Uterus (tissue), 4 donors: ENCODE measurements at places on chromosomes 3 and 15.
A peak's percentile ranks its signal among the peaks of the same experiment; 100 is the strongest.

DNA sequence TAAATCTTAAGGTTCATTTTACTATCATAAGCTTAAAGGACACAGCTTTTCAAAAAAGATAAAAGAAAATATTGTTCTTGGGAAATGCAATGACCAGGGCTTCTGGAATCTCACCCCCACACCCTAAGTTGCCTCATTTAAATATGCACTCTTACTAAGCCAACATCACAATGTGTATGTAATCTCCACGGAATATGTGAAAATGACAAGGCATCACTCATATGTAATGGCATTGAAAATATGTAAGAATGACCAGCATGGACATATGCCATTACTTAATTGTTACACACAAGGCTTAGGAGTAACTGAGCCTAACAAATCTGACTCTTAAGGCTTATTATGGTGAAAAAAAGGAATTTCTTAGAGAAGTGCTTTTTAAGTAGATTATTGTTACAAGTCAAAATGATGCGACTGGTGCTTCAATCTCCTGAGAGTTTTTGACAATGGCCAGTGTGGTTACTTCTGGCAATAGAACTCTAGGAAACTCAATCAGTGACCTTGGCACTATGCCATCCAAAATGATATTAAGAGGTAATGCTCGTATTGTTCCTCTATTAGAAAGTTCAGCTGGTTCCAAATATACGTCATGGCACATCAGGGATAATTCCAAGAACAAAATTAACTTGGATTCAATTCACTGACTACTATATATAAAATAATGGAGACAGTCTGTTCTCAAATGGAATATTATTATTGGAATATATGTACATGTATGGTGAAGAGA lies 290.0 kb upstream of the PLSCR5 start:
- DNase-seq = no peak

DNA sequence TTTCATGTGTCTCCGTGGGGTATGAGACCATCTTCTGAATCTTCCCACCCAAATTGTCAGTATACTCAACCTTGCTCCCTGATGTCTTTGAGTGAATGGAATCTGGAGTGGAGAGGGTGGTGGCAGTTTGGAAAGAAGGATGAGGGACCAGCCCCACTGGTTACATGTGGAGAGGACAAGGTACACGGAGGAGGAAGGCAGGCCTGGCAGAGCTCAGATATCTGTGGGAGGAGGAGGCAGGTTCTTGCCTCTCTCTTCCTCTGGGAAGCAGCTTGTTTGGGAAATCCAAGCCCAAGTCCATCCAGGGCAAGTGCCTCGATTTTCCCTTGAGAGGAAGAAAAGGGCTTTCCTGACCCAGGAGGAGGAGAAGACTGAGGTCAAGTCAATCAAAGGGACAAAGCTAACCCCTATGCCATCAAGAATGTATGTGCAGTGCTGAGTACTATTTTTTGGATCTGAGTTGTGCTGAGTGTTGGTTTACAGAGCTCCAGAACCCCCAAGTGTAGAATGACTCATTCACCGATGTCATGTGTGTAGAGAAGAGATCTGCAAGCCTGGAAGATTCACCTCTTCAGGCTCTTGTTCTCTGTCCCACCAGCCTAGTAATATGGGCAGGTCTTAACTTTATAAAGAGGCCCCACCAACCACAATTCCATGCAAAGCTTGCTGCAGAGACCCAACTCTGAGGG lies 19.8 kb upstream of the LOXL1 start:
- DNase-seq = no peak

DNA sequence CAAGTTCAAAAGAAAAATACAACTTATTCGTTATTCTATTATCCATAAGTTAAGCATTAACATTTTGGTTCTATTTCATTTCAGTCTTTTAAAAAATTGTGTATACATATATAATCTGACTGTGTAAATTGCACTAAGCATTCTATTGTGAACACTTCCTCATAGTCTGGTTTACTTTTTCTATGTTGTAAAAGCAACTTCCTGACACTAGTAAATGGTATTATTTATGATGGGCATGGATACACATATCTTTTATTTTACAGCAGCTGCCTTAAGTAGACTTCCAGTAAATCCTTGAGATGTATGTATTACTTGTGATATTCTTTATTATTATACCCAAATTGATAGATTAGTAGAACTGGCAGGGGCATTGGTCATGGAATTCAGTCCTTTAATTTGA lies 58.2 kb downstream of the FNDC3B start:
- DNase-seq = no peak

- no peak for DNase-seq
Measured at GRCh38 chr3:5116538-5116937, 5.6 kb upstream of the ARL8B start.

DNA sequence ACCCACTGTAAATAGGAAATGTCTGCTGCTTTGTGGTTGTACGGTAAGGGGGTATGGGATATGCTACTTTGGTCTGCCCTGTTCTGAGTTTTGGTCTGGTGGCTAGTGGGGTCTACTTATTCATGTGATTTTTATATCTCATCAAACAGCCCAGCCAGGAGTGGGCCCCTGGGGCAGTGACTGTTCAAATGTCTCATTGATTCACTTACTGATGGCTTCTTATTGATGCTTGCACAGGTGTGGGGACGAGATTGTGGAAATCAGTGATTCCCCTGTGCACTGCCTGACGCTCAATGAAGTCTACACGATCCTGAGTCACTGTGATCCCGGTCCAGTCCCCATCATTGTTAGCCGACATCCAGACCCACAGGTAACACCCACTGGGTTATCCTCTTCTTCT lies 38.5 kb downstream of the STARD5 start:
- no peak for DNase-seq

DNA sequence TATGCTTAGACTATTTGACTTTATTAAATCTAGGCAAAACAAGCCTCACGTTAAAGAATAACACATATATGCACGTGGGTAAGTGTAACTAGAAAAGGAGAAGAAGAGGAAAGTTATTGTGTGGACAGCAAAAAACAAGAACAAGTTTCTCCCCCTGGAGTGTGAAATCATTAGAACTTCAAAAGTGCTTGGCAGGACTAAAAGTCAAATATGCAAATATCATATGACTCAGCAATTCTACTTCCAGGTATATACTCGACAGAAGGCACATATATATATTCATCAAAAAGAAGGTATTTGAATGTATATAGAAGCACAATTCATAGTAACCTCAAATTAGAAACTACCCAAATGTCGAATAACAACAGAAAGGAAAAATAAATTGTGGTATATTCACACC lies 68.9 kb upstream of the STXBP5L start:
- no peak for DNase-seq

DNA sequence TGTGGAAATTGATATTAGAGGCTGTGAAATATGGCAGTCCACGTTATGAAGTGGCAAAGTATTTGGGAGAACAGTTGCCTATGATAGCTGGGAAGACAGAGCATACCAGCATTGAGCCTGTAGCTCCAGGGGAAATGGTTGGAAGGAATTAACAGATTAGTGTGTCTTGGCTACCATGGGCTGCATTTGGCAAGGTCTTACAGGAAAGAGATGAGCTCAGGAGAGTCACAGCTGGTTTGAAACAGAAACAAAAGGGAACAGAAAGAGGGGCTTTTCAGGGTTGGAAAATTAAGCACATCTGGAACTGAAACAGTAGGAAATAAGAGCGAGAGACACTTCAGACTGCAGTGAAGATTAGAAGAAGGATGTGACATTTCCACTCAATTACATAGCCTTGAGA lies 141.7 kb downstream of the FBLN2 start:
- DNase-seq = no peak

DNA sequence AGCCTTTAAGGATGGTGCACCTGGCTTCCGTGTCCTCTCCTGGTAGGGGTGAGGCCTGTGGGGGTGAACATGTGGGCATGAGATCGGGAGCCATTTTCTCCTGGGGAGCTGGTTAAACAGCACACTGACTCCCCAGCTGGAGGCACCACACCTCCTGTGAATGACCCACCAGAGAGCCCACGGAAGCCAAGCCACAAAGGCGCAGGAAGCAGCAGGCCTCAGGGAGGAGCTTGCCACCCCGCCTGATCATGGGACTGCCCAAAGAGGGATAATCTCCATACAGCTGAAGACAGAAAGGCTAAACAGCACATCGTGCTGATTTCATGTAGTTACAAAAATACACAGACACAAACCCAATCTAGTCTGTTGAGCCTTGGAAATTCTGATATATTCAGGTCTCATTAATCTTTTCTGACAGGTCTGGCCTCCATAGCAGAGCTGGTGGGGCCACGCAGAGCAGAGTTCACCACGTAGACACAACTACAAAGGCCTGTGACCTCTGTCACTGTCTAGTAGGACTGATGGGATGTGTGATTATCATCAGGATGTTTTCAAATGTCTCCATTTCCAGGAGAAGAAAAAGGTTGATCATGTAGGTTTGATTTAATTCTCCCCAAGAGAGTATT lies 75.2 kb downstream of the DUT start:
- no peak for DNase-seq

DNA sequence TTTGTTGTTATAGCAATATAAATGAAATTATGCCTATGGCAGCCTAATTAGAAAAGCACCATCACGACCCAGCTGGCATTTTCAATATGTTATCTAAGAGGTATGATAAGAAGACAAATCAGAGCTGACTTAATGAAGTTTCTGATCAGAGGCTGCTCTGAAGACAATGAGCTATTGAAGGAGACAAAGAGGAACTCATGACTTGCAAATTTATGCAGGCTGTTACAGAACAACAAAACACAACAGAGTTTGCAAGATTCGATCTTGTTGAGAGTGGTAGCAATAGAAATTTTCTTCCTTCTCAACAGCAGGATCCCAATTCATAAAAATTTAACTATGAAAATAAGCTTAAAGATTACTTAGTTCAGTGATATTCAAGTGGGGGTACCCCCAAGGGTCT lies 7.7 kb downstream of the CCDC54 start:
- DNase-seq = no peak

- no peak for DNase-seq
Measured at GRCh38 chr3:58383476-58383875, 50.2 kb downstream of the PDHB start.

- DNase-seq = no peak
Measured at GRCh38 chr3:8143186-8143585, 358.4 kb upstream of the LMCD1 start.

DNA sequence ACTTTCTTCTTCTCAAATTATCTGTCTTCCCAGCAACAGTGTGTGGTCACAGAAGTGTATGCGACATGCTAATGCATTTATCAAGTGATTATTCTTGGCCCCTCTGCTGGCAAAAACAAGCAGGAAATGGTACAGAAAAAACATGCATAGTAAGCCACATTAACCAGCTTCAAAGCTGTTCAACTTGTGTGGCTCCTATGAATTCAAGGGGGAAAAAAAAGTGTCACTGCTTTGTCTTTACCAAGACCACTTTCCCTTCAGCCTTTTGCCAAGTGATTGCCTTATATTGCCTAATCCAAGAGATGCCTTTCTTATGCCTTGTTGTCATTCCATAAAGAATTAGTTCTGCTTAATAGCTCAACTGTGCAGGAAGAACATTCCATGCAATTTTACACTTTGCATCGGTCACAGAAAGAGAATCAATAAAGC lies 39.1 kb downstream of the PRTG start:
- no peak for DNase-seq

GRCh38 chr3:16797831-16798230 lies 86.9 kb upstream of the PLCL2 start:
- no peak for DNase-seq

GRCh38 chr15:38130205-38130567 lies 122.5 kb upstream of the SPRED1 start:
- DNase-seq = no peak

GRCh38 chr15:72375501-72375845 lies 341 bp downstream of the HEXA start:
- DNase-seq = no peak

DNA sequence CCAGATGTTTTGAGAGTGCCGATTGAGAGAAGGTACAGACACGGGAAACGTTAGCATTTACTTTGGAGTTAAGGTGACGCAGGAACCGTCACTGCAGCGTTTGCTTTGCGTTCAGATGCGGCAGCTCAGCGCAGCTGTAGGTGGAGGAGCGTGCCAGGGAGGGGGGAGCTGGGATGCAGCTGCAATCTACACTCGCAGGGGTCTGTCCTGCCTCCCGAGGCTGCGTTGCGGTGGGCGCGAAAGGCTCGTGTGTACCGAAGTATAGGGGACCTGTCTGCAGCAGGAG lies 425 bp upstream of the FYTTD1 start:
- no peak for DNase-seq

- no peak for DNase-seq
Measured at GRCh38 chr3:151085889-151086483, 522 bp downstream of the MED12L start.

DNA sequence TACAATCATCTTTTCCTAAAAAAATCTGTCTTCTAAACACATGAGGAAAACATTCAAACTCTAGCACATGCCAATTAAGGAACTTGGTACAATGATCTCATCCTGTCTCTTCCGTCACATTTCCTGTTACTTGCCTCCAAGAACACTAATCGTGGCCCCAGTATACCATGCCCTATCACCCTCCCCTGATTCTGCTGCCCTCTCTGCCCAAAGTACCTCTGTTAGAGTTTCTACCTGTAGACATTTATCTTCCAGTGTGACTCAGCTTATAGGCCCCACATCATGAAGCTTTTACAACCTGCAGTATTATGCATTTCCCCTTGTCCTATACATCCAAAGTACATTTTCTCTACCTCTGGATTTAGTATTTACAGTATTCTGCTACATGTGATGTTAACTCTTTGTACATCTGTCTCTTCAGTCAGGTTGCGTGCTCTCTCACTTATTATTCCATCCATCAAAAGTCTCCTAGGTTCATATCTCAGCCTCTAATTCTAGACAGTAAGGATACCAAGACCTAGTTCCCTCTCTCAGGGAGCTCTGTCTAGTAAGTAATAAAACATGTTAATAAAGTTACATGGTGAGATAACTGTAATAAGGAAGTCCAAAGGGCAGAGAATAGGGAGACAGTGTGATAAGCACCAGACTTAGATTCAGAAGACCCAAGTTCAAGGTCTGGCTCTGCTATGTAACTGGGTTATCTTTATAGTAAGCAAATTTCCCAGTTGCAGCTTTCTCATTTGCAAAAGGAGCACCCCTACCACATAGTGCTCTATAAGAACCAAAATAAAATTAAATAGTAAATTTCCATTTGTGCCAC lies 8.9 kb upstream of the SEMA6D start:
- no peak for DNase-seq

DNA sequence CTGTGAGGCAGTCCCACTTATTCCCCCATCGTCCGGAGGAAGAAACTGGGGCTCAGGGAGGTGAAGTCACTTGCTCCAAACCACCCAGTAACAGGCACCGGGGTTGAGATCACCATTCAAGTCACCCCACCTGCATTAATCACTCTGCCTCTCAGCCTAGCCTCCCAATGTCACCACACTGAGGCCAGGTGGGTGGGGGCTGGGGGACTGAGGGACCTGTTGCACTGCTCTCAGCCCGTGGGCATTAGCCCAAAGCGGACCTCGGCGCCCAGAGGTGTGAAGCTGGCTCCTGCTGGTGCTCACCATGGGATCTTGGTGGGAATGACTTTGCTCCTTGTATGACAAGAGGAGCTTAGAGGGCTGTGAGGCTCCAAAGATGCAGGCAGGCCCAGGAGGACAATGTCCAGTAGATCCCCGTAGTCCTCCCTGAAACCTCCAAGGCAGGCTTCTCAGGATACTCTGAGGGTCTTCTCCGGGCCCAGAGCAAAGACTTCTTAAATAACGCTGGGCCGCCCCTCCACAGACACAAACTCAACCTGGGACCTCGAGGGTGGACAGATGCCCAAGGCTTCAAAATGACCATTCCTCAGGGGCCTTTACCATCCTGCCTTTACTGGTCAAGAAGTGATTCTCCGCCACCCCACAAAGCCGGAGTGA lies 1.7 kb downstream of the NT5DC2 start:
- DNase-seq = peak; percentile 17
